Ovary (tissue), 10 donors: ENCODE measurements at places on chromosomes 7 and 10. TPM values are rescaled to one million over a fixed set of nuclear protein-coding genes. Genes with fewer than 3 reads are reported as not detected.
A peak's percentile ranks its signal among the peaks of the same experiment; 100 is the strongest.

- DNase-seq: no peak
Measured at GRCh38 chr7:24713039-24713793, 44.0 kb downstream of the GSDME start.

GRCh38 chr7:92391071-92391470 lies 56.2 kb upstream of the GATAD1 start:
- DNase-seq: no peak

IFIT1B gene
- total RNA-seq: not detected

- DNase-seq: no peak
Measured at GRCh38 chr10:11755512-11756263, 13.5 kb downstream of the ECHDC3 start.

GRCh38 chr7:28784171-28784902 lies 173.8 kb downstream of the TRIL start:
- no peak for DNase-seq

- no peak for DNase-seq
Measured at GRCh38 chr10:21329995-21330627, 195.4 kb downstream of the SKIDA1 start.

GRCh38 chr10:5510281-5511072 lies 11.1 kb upstream of the CALML5 start:
- DNase-seq: no peak

TAS2R3 gene
- total RNA-seq: 4.9 TPM

- DNase-seq: no peak
Measured at GRCh38 chr7:151735186-151735850, 141.6 kb downstream of the PRKAG2 start.

DNA sequence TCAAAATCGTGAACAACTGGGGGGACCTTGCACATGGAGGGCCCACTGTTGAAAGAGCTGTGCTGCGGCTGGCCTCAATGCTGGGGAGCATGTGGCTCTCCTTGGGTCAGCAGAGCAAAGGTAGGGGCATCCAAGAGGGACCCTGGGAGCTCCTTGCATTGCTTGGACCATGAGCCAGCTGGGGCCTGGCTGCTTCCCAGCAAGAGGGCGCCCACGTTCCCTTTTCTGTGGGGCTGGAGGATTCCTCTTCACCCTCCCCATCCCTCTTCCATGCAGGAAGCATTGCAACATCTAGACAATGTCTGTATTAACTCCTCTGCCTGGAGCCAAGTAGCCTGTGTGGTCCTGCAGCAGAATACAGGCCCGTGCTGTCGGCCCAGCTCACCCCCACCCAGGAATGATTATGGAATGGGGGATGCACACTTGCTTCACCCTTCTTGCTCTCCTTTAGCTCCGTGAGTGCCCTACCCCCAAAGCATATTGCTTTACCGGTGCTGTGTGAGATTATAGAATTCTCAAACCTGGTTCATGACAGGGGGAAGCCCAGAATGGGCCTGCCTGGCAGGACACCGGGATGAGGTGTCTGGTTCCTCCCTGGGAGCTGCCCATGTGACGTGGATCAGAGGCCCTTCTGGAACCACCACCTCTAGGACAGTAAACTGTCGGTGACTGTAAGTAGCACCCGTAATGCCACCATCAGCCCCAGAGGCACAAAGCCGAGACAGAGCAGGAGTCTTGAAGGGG lies 61.9 kb downstream of the SYPL1 start:
- DNase-seq: peak; percentile 51

CCDC172 gene
- total RNA-seq: not detected

GRCh38 chr10:131082991-131083481 lies 228.5 kb downstream of the TCERG1L start:
- DNase-seq: no peak

- DNase-seq: no peak
Measured at GRCh38 chr10:124696446-124697392, 47.5 kb downstream of the FAM53B start.

DNA sequence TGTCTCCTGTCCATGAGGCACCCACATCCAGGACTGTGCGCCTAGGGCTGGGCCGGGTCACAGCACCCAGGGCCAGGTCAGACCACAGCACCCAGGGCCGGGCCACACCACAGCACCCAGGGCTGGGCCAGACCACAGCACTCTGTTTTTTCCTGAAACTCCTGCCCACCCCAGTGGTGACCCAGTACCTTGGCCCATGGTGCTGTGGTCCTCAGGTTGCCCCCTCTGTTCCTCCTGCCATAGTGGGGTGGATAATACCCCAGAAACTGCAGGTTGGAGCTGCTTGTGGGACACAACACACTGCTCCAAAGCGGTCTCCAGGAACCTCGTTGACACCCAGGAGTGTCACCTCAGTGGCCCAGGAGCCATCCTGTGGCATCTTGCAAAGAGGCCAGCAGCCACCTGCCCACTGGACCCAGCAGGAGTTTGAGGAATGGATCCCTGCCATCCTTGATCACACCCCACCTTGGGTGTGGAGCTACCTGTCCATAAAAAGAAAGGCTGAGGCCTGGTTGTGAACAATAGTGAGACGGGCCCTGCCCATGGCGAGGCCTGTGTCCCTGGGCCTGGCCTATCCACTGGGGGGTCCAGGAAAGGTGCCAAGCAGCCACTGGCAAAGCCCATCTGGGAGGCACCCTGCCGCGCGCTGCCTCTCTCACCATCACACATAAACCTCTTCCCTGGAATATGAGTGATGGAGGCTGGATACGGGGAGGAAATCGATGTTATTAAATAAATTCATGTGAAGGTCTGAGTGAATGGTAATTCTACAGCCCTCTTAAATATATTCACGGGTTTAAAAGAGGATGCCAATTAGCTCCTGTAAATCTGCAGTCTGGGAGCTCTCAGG lies 89.0 kb downstream of the NKX6-2 start:
- peak; percentile 9 for DNase-seq

GRCh38 chr7:117664047-117664446 lies 184.2 kb downstream of the CFTR start:
- DNase-seq: no peak

DNA sequence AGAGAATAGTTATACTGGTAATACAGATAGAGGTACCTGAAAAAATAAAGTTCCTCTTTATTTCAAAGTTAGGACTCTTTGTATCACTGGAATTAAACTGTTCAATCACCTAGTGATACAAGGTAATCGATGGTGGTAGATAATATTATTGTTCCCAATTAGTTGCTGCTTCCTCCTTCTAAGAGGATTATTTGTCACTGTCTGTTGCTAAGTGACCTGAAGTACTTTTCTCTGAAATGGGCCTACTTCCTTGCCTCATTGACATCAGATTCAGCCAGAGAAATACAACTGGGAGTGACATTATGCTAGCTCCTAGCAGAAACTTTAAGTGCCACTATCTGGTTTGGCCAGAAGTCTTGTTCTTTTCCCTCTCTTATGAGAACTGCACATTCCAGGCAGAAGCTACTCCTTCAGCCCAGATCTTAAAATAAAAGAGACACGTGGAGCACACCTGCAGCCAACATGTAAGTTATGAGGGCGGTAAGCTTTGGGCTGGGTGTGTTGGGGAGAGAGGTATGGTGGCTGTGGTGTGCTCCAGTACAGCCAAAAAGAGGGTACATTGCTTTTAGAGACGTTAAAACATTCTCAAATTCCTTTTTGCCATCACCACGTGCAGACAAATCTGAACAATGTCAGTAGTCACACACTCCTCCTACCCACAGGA lies 54.8 kb downstream of the MINDY3 start:
- DNase-seq: no peak

GPR85 gene
- not detected for total RNA-seq

DNA sequence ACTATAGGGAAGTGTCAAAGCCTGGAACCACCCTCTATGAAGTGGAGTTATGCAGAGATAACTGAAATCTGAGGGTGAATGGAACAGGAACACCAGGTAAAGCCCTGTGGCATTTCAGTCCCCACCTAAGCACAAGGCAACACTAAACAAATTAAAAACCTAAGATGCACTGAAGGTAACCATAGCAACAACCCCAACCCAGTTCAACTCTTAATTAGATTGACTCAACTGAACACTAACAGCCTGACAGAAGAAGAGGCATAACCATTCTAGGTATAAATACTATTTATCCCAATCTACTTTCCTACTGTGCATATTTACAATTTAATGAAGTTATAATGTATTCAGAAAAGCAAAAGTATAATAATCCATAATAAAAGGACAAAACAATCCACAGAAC lies 9.2 kb upstream of the GIMAP5 start:
- DNase-seq: no peak

HOXA1 gene
- total RNA-seq: 0.23 TPM

PPP1R17 gene
- not detected for total RNA-seq

- DNase-seq: no peak
Measured at GRCh38 chr7:71442492-71443190, 310.7 kb downstream of the GALNT17 start.

GRCh38 chr10:7811000-7811399 lies 7.3 kb upstream of the TAF3 start:
- no peak for DNase-seq

DNA sequence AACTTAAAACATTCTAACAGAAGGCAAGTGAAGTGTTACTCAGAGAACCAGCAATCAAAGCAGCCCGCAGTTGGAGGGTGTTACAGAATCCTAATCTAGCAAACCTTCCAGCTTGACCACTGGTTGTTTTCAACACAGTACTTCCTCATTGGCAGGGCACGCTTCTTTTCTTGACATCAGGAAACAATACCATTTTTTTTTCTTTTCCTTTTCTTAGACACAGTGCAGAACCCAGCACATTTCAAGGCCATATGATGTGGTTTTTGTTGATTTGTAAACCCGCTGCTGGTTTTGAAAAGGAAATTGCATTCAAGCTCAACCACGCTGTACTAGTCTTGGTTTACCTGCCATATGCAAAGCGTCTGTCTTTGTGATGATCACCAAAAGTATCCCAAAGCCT lies 33.4 kb downstream of the RHOBTB1 start:
- DNase-seq: peak; percentile 53

ABCB4 gene
- 0.17 TPM for total RNA-seq

- DNase-seq: no peak
Measured at GRCh38 chr7:34365611-34366010, 292.4 kb upstream of the NPSR1 start.

C10orf90 gene
- not detected for total RNA-seq

DNA sequence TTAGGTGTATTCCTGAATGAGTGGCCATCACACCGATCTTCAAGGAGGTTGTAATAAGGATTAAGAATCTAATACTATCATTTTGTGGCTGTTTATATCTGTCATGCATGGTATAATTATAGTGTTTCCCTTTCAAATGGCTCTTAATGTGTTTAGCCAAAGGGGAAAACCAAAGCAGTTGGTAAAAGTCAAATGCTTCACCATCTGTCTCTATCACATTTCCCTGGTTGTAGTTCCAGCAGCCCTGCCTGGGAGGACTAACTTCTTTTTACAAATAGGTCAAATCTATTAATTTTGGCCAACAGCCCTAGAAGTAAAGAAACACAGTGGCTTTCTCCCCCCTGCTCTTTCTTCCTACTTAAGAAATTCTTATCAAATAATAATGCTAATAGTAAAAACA lies 56.7 kb downstream of the ZNF365 start:
- DNase-seq: no peak

DNA sequence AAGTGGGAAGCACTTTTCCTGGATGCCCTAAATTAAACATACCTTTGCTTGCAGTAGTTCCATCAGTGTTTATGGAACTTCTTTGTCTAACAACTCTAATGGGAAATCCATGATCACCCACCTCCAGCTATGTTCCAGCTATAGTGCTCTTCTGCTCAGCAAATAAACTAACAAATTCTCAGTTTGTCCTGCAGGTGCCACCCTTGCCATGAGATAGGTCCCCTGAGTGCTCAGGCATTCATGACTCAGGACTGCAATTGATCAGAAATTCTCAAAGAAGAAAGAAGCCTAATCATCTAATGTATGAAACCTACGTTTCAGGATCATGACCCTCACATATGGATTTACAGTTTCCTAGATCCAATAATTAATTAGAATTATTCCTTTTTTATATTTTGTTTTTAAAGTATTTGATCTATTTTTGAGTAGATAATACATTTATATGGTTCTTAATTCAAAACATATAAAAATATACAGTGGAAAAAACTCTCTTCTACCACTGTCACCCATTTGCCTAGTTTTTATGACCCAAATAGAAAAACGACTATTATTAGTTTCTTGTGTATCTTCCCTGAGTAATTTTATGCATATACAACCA lies 48.7 kb upstream of the DYNC1I1 start:
- DNase-seq: peak; percentile 47

GPR37 gene
- 0.36 TPM for total RNA-seq

C10orf67 gene
- 0.27 TPM for total RNA-seq

NKX1-2 gene
- total RNA-seq: not detected

GRCh38 chr10:132274581-132274980 lies 33.2 kb downstream of the STK32C start:
- DNase-seq: peak; percentile 24

RBP4 gene
- 4.0 TPM for total RNA-seq

GRCh38 chr7:114255404-114255841 lies 159.2 kb upstream of the FOXP2 start:
- no peak for DNase-seq

FEZF1 gene
- not detected for total RNA-seq

PTPRZ1 gene
- 2.0 TPM for total RNA-seq

COG5 gene
- 49.7 TPM for total RNA-seq

ZNF736 gene
- 21.8 TPM for total RNA-seq

- DNase-seq: no peak
Measured at GRCh38 chr10:124341768-124342135, 77.0 kb downstream of the OAT start.

RARRES2 gene
- total RNA-seq: 619 TPM

DNA sequence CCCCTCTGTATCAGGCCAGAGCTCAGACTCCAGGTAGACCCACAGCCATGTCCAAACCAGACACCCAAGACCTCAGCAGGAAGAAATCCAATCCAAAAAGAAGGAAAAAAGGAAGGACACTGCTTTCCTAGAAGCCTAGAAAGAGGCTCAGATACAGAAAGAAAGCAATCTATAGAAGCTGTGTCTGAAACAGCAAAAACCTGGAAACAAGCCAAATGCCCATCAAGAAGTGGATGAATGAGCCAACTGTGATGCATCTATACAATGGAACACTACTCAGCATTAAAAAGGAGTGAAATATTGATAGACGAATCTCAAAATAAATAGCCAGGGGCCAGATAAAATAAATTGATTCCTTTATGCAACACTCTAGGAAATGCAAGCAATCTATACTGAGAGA lies 31.6 kb downstream of the GRB10 start:
- no peak for DNase-seq

GRCh38 chr10:5949009-5949759 lies 28.2 kb downstream of the IL15RA start:
- DNase-seq: peak; percentile 75

DNA sequence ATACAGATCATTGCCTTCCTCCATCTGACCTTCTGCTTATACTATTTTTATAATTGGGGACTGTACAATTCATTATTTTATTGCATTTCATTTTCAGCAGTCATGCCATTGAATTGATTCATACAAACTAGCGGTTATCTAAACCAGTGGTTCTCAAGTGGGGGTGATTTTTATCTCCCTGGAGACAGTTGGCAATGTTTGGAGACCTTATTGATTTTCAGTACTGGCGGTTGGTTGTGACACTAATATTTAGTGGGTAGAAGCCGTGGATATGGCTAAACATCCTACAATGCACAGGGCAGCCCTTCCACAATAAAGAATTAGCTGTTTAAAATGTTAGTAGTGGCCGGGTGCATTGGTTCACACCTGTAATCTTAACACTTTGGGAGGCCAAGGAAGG lies 765.9 kb downstream of the LRMDA start:
- DNase-seq: no peak

- DNase-seq: no peak
Measured at GRCh38 chr7:76054123-76055120, 6.5 kb downstream of the MDH2 start.
